ENCODE measurements at places on chromosomes 7 and 10.

DNA sequence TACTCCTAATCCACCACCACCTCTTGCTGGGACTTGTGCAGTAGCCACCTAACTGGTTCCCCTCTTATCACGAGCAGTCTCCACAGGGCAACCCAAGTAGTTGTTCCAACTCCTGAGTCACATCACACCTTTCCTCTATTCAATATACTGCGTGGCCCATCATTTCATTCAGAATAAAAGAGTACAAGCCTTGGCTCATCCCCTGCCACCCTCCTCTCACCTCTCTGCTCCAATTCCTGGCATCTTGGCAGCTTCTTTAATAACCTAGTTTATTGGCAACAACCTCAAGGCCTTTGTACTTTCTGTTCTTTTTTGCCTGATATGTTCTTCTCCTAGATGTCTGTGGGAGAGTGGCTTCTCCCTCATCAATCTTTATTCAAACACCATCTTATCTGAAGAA is 199.4 kb downstream of the KIAA1217 start:
- DNase-seq: no peak

- no peak for DNase-seq
Measured at GRCh38 chr7:107644309-107644974, 16.2 kb upstream of the SLC26A4 start.

DNA sequence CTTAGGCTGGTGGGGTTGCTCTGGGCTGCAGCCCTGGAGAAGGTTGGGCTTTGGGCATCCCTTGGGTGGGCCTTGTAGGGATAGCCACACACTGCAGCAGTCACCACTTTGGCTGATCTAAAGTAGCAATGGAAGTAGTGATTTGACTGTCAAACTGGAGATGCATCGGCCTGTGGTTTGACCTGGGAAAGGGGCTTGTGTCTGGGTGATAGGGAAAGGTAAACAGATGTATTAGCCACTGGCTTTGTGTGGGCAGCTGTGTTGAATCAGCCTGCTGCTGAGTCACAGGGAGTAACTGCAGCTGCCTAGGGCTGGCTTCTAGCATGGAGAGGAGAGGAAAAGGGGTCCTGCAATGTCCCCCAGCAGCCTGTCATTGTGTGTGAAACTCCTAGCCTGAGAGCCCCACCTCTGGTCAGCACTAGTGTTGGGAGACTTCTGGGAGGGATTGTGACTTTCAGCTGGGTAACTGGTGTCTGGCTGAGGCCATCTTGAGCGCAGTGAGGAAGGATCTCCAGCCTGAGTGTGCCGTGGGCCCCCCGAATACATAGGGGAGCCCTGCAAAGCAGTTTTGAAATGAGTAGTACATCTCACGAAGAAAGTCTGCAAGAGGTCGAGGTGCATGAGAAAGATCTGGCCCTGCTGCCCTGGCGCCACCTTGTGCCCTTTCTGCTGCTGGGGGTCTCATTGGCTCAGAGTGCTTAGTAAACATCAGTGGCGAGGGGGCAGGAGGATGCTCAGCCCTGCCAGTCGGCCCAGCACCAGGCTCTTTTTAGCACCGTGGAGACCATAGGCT is 117.3 kb downstream of the FANK1 start:
- DNase-seq: no peak

DNA sequence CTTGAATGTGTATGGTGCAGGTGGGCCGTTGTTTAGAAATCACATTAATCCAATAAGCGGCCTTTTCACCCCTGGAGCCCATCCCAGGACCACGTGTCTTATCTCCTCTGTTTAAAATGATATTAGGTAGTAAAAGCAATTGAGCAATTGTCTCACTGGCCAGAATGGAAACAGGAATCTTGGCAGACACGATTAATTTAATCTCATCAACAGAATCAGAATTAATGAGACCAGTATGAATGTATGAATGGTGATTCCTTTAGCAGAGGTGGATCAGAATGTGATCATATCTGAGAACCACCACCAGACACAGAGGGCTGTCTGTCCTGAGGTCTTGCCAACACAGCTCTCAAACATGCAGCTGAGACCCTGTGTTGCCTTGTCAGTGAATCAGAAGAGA is 1591.4 kb downstream of the REEP3 start:
- no peak for DNase-seq

DNA sequence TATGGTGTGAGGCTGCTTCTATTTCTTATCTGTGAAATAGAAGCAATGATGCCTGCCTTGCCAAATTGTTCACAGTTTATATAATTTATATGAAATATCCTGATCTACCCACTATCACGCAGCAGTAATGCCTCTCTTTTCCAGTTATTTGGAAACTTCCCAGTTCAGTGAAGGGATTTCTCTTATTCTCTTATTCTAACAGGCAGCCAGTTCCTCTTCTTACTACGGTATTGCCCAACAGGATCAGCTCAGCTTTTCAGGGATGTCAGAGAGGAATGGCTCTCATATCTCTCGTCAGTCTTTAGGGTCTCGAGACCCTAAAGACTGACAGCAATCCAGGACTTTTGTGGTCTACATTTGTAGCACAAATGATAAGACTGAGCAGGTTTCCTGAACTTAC is 215.6 kb downstream of the CREB5 start:
- DNase-seq: no peak

GRCh38 chr10:48594803-48595538 is 9.9 kb downstream of the ARHGAP22 start:
- DNase-seq: no peak

GRCh38 chr10:115674496-115674895 is 581.3 kb downstream of the ATRNL1 start:
- no peak for DNase-seq

GRCh38 chr10:79196470-79197461 is 128.0 kb downstream of the ZMIZ1 start:
- peak; percentile 43 for DNase-seq

DNA sequence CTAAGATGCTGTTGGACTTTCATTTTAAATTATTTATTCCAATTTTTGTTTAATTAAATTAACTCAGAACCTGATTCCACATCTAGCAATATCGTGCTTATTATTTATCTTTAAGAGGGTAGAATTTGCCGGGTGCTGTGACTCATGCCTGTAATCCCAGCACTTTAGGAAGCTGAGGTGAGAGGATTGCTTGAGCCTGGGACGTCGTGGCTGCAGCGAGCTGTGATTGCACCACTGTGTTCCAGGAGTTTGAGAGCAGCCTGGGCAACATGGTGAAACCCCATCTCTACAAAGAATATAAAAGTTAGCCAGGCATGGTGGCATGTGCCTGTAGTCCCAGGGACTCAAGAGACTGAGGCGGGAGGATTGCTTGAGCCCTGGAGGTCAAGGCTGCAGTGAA is 47.8 kb downstream of the ZFAND4 start:
- no peak for DNase-seq

GRCh38 chr10:130014263-130015074 is 50.4 kb upstream of the EBF3 start:
- no peak for DNase-seq

- DNase-seq: no peak
Measured at GRCh38 chr10:28280652-28281051, 22.2 kb downstream of the MPP7 start.

DNA sequence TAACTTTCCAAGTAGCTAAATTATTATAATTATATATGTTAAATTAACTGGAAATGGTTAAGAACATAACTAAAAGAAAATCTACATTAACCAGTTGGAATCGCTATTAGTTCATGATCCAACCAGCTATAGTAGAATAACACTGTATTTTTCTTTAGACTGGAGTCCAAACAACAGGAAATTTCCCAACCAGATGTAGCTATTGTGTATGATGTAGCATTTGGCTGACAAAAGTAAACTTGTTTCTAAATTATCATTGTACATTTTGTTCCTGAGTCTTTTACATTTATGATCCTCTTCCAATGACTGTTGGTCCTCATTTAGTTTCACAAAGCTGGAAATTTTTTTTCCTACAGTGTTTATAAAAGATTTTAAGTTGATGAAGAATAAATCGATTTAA is 62.1 kb downstream of the PAPSS2 start:
- DNase-seq: no peak

DNA sequence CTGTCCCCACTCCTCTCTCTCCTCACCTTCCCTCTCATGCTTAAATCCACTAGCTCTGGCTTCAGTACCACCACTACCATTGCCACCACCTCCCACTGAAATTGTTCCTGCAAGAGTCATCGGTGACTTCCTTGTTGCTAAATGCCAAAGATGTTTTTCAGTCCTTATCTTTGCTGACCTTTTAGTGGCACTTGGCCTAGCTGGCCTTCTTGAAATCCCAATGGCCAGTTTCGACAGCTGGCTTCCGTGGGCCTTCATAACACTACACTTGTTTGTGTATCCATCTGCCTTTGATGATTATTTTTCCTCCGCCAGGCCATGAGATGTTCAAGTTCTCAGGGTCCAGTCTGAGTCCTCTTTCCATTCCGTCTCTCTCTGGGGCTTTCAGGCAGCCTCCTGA is 118.2 kb upstream of the NANOS1 start:
- DNase-seq: no peak

DNA sequence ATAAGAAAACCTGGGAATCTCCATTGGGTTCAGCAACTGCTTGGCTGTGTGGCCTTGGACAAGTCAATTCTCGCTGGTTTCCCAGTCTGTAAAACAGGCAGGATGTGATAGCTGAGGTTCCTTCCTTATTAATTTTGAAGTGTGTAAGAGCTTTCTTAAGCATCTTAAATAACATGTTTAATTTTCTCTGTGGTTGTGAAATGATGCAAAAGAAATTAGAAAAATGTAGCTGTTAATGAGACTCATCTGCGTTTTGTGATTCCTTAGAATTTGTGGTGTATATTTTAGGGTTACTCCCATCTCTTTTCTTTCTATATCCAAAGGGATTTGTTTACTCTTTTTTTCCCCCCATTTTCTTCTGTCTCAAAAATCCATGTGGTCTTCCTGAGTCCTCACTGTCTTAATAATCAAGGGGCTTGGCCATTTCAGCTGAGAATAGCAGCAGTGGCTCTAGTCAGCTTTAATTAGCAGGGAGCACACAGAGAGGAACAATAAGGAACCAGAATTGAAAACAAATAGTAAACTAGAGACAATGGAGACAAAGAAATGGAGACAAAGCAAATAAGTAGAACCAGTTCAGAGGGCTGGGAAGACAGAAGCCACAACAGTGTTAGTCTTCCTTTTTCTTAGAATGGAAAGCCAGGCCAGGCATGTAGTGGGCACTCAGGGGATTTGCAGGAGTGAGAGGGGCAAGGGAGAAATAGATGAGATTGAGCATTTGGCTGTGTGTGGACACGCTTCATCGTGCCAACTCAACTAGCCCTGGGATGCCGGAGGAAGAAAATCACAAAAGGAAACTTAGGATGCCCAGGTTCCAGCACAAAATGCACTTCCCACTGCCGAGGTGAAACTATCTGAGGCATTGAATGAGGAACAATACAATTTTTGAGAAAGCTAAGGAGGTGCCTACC is 93.9 kb downstream of the CHN2 start:
- DNase-seq: no peak

DNA sequence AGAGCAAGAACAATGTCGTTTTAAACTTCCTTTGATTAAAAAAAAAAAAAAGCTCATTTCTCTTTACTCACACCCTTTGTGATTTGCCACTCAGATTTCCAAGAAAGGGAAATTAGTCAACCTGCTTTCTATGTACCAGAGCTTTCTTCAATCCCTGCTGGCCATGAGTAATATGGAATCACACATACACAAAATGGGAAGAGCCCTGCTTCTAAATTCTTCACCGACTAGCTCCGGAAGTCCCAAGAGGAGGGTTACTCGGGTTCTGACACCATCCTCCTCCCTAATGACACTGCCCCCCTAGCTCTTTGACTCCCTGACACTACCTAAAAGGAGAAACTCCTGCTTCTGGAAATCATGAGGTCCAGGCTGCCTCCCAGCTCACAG is 81.8 kb upstream of the SFMBT2 start:
- no peak for DNase-seq

DNA sequence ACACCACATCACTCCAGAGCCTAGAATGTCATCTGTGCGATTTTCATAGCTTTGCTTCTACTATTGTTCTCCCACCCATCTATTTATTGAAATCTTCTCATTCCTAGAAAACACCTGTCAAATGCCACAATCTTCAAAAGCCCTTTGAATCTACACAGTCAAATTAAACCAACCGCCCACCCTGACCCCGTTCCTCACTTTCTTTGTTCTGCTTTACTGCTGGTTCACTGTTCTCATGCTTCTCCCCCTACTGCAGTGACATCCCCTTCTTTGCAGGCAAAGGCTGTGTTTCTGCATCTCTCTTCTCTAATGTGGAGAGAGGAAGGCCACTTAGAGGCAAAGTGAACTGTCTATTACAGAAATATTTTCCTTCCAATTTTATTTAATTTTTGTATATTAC is 152.4 kb upstream of the NEBL start:
- no peak for DNase-seq

DNA sequence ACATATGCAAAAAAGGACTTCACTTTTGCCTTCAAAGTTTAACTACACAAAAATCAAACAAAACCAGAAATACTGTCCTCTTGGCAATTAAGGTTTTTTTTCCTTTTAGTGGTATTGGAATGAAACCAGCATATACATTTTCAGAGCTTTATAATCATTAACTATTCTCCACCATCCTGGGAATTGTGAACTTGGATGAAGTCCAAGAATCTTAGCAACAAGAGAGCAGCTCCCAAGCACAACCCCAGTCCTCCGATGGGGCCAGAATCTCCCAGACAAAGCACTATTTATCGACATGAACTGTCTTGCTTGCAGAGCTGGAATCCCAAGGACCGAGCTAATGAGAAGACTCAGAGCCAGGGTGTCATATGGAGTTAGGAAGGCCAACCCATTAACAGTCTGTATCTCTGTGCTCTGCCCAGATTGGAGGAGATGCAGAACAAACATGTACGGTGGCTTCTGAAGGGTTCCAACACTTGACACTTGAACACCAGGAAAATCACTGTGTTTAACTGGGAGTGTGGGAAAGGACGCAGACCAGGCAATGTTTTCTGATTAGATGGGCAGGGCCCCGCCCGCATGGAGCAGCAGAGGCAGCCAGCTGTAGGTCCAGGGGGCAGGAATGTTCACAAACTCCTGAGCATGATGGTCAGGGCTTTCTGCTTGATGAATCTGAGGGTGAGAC is 35.5 kb downstream of the PPP1R3C start:
- no peak for DNase-seq

DNA sequence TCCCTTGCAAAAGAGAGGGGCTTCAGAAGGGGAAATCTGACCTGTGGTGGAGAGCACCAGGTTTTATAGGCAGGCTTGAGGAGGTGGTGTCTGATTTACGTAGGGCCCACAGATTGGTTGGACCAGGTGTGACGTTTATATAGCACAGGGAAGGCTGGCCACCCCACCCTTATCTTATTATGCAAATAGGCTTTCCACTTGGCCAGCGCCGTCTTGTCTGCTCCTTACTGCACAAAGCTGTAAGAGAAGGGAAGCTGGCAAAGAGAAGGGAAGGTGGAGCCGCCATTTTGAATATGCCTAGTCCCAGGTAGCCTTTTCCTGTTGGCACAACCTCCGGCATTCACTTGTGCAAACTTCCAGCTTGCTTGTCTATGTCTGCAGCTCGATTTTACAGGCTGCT is 221.4 kb downstream of the GATA3 start:
- DNase-seq: peak; percentile 72

GRCh38 chr10:132786476-132786883 is 533 bp upstream of the NKX6-2 start:
- DNase-seq: no peak

DNA sequence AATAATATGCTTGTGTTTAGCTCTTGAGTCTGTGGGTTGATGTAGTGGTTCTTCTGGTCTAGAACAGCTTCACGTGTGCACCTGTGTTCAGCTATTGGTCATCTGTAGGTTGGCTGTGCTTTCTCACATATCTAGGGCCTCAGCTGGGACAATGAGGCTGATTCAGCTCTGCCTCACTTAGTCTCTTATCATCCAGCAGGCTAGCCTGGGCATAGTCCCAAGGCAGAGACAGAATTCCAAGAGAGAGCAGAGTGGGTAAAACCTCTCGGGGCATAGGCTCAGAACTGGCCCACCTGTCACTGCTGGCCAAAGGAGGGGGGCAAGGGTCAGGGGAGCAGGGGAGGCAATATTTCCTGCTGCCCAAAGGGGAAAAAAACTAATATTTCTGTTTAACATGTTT is 32.0 kb upstream of the MXI1 start:
- no peak for DNase-seq
